Activated CD4-positive, CD25-positive, alpha-beta regulatory T cell treated with anti-CD3 and anti-CD28 coated beads, Interleukin-2, amount 50 U/mL, for 16 hours (primary cell): ENCODE measurements at places on chromosomes 4 and X.

GRCh38 chrX:49784747-49785280, 44.3 kb upstream of the PAGE4 start:
- no peak for DNase-seq

- no peak for DNase-seq
These were observed 191.3 kb downstream of the KCNIP4 start for GRCh38 chr4:21757248-21757647.

DNA sequence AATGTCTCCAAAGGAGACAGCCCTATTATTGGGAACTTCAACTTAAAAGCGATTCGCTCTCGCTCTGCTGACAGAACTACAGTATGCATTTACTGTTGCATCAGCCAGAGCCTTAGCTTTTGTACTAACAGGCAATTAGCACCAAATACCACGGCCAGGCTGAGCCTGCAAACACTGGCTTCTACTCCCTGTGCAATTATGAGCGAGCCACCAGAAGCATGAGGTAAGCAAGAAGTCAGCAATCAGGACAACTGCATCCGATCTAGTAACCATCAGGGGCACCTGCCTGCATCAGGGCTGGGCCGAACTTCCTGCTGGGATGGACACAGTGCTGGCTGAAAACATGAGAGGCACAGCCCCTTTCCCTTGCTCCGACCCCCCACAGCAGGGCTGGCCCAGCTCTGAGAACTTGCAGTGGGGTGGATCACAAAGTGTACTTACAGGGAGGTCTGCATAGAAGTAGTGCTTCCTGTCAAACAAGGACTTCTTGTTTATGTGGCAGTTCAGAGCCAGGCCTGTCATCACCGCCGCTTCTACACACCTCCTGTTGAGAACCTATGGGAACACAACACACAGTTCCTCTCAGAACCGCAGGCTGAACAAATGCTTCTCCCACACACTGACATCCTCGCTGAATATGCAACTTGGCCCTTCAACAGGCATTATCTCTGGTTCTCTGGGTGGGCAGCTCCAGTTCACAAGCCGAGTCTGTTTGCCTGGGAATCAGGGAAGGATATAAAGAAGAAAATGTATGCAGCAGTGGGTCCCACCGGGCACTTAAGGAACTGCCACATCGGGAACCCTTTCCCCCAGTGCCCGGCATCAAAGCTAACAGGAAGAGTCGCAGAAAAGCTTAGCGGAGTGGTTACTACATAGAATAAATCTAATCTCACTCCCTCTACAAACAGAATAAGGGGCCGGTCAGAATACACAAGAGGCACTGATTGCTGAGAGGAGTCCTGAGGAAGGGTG, 41.5 kb downstream of the GATB start:
- no peak for DNase-seq

DNA sequence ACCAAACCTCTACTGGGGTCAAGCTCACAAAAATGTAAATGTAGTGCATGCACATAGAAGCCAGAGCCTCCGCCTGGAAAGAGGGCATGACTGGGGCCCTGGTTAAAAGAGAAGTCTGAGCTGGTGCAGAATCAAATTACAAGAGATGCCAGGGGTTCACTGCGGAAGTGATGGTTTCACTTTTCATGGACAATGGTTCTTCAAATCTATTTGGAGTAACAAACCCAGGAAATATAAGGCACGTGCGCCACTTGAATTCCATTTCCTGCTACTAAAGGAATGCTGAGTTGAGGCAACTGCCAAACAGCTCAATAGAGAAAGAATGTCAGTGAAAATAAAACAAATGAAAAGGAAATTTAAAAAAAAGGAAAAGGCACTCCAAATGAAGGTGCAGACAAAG, 79.8 kb downstream of the FUNDC1 start:
- DNase-seq, result no peak

DNA sequence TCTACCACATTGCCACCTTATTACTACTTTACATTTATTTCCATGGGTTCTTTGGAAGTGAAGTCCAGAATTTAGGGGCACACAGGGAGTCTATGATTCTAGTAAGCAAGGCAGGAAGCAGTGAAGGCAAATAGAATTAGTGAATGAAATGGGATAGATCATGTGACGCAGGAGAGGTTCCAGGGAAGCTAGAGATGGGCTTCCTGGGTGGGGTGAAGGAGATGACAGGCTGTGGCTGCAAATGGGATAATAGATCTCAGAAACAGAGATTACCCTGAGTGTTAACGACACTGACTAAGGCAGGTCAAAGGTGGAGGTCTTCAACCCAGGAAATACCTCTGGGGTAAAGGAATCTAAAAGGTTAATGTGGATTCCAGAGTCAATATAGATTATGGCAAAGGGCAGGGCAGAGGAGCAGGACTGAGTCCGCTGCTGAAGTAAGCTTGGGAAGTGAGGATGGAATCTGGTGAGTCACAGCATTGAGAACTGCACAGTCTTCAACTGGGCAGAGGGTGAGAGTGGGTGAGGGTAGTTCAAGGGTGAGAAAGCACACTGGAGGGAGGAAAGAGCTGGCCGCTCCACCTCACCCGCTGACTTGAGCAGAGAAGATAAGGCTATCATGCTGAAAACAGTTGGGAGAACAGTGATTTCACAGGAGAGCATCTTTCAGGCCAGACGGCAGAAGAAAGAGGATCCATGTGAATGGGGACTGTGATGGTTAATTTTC, 70.8 kb downstream of the ANXA3 start:
- DNase-seq, result no peak
